ENCODE measurements at places on chromosomes 7 and 10.

DNA sequence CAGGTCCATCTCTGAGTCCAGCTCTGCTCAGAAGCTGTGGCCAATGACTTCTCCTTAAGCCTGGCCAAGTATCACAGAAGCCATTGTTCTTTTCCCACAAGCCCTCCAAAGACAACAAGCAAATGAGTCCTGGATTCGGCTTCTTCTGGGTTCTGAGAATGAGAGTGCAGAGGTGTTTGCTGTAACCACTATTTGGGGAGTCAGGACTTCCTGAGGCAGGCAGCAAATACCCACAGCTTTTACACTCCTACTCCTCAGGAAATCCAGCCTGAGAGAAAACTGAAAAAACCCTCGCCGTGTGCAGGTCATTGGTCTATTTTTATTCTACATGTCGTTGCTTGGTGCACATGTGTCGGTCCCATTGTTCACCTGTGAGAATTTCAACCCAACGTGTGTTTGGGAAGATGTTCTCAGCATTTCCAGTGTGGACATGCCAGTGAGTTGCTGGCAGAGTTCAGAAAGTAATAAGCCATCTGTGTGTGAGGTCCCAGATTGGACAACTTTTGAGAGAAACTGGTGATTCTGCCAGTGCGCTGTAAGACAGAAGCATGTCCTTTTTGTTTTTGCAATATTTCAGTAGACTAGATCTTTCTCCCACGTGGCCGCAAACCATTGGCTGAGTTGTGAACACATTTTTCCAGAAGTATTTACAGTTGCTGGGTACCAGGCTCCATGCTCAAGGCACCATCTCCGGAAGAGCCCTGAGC is 121.6 kb upstream of the LYZL2 start:
- DNase-seq = no peak

- DNase-seq = no peak
Measured at GRCh38 chr10:71419750-71420149, 23.0 kb downstream of the CDH23 start.

DNA sequence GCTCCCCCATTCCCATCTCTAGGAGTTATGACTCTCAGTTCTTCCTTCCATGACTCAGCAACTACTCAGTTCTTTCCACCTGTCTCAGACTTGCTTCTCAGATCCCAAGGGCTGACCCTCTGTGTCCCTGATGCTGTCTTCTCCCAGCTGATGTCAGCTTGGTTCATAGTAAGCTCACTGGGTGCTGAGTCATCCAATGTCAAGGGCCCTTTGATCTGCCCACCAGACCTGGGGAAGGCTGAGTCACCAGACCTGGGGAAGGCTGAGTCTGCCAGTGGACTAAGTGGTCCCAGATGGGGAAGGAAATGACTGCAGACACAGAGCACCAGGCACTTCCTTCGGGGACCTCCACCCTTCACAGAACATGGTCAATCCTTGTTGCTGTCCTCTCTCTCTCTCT is 76.1 kb upstream of the ZEB1 start:
- peak; percentile 22 for DNase-seq

DNA sequence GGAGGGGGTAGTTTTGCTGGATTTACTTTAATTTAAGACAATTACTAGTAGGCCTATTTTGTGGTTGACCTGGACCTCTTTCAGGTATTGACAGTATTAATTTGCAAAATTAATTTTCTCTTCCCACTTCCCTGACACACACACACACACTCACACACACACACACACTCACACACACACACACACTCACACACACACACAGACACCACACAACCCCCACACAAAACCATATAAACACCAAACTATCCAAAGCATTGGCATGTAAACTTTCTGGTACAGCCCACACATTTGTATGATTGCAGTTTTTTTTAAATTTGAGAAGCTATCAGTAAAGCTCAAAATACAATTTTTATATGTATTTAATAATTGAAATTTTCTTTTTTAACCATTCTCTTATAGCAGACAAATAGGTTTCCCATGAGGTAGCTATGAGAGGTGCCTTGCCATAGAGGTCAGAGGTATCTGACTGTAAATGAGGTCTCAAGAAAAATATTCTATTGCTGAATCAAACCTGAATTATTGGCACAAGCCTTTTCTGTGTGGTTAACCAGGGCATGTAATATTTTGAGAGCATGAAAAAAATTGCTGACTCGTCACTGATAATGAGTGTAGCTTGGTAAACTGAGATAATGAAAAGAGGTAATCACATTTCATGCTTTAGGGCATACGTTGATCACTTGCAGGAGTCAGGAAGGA is 306.5 kb downstream of the GATA3 start:
- DNase-seq = no peak

DNA sequence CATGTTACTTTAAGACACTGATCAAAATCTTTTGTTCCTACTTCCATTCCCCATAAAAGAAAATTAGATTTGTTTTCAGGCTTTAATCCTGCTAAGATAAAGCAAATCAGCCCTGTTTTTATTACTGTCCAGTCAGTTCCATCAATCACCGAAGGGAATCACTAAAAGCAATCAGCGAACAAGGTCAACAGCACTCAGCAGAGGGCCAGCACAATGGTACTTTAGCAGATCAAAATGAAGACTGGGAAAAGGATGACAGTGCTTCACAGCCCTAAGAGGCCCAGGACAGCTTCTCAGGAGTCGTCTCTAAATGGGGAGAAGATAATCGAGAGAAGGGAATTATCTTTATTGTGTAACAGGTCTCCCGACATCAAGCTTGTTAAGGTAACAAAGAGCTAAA is 32.7 kb downstream of the SEM1 start:
- DNase-seq = no peak

GRCh38 chr10:28095791-28096378 is 97.0 kb upstream of the ODAD2 start:
- DNase-seq = no peak

DNA sequence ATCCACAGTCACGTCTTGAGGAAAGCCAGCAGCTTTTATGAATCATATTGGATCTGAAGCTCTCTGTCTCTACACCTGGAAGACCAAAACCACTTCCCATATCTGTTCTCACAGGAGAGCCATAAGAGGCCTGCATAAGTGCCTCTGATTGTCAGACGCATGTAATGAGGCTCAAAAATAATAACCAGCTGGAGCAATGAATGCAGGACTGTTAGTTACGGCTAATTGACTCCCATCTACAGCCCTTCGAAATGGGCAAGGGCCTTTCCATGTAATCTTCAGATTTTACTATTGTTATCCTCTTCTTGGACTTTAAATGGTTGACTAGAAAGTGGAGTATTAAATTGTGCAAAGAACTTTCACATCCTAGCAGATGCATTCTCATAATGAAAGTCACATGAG is 4.4 kb upstream of the SEMA3C start:
- DNase-seq = no peak

- DNase-seq = no peak
Measured at GRCh38 chr7:92843034-92843760, 6.8 kb upstream of the CDK6 start.

GRCh38 chr7:34851431-34851830 is 185.9 kb downstream of the DPY19L1 start:
- no peak for DNase-seq

DNA sequence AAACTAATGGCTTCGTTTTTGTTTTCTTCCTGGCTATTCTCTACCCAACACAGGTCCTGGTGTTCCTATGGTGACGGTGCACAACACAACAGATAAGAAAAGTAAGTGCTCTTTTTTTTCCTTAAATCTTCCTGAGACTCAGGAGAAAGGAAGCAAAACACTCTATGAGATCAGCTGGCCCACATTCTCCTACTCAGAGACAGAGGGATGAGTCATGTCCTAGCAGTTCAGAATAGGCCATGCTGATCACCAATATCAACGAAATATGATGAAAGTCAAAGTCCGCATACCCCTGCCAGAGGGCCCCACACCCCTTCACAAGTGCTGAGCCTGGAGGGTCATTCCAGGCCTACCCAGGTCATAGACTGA is 149.2 kb downstream of the PAXIP1 start:
- DNase-seq = no peak

DNA sequence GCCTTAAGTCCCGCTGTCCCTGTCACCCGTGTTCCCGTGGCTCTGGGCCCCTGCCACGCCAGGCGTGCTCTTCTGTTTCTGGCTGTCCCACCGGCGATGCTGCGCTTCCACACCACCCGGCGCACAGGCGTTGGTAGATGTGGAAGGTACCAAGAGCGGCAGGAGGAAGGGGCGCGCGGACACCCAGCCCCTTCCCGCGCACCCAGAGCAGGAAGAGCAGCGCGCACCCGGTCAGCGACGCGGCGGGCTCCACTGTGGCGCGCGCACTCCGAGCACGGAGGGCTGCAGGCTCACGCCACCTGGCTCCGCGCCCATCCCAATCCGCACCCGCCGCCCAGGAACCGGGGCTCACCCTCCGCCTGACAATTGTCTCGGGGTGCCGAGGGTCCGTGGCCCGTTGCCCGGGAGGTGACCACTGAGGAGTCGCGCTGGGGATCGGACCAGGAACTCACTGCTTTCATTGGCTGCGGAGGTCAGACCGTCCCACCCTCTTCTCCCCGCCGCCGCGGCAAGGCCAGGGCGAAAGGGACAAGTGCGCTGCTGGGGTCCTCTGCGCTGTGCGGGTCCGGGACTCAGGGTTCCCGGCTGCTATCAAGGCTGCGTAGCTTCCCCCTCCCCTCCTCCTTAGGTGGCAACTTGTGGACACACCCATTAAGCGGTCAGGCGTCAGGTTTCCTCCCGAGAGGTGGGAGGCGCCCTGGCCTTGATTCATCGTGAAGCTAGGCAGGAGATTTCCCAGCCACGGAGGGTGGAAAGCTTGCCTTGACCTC is 121.6 kb upstream of the ZNF92 start:
- no peak for DNase-seq

GRCh38 chr10:14585287-14586193 is 189.2 kb downstream of the FAM107B start:
- no peak for DNase-seq

- DNase-seq = no peak
Measured at GRCh38 chr7:28433699-28434219, 21.4 kb downstream of the CREB5 start.

DNA sequence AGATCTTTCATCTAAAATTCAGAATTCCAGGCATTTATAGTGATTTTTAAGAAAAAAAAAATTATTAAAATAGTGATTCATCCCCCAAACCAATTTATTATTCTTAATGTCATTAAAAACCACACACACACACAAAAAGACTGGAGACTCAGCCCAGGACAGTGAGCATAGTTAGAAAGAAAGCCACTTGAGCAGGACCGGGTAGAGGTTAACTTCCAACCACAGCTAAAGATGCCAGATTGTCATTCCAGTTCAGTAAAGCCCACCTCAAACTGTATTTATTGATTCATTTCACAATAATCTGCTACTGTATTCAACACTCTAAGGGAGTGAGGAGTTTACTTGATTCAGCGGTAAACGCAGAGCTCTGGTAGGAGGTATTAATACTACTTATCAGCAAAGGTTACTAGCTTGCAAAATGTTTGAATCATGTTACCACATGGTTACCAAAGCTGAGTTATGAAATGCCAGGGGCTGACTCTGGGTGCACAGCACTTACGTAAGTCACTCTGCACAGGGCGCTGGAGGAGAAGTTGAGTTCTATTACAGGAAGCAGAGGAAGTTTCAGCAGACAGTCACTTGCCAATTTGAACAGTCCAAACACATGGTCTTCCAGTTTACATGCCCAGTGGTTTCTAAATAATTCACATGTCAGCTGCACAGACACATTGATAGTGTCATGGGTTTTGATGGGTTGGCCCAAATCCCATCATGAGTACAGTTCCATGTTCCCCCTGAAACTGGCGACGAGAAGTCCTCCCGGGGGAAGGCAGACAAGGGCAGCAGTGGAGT is 64.6 kb downstream of the KLF6 start:
- DNase-seq = no peak

GRCh38 chr7:149773446-149774236 is at the start of gene ZNF467:
Gene ZNF467 (minus strand): TSS chr7:149773588. CDS start chr7:149771032, 2,556 bp downstream.
- no peak for DNase-seq

- no peak for DNase-seq
Measured at GRCh38 chr7:118040562-118040961, 143.4 kb upstream of the LSM8 start.

GRCh38 chr10:117673230-117674010 is 130.9 kb downstream of the EMX2 start:
- DNase-seq = no peak

DNA sequence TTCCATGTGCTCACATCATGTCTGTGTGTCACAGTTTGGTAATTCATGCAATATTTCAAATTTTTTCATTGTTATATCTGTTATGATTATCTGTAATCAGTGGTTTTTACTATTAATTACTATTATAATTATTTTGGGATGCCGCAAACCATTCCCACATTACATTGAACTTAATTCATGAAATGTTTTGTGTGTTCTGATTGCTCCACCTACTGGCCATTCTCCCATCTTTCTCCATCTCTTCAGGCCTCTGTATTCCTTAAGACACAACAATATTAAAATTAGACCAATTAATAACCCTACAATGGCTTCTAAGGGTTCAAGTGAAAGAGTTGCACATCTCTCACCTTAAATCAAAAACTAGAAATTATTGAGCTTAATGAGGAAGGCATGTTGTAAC is 398.5 kb downstream of the PCDH15 start:
- DNase-seq = no peak

DNA sequence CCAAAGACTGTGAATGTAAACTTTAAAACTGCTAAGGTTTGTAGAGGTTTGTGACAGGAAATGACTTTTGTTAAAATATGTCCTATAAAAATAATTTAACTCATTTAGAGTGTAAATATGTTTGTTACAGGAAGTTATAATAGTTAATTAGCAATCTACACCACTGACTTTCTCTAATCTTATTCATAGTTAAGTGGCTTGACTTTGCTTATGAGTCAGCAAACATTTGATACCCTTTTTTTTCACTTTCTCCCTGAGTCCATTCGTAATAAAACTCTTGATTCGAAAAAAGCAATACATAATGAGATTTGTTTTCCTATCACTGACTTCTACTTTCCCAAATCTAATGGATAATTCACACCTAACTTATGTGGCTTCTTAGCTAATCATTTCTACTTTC is 317.7 kb upstream of the SEMA3C start:
- DNase-seq = no peak

GRCh38 chr10:52483587-52483986 is 169.5 kb downstream of the DKK1 start:
- no peak for DNase-seq

Data from stimulated activated CD4-positive, alpha-beta T cell treated with anti-CD3 and anti-CD28 coated beads, TNF-alpha, amount 100 ng/mL, for 48 hours (primary cell).